Cortex of kidney (tissue), 1 donor: ENCODE measurements at places on chromosomes 7 and 10.

DNA sequence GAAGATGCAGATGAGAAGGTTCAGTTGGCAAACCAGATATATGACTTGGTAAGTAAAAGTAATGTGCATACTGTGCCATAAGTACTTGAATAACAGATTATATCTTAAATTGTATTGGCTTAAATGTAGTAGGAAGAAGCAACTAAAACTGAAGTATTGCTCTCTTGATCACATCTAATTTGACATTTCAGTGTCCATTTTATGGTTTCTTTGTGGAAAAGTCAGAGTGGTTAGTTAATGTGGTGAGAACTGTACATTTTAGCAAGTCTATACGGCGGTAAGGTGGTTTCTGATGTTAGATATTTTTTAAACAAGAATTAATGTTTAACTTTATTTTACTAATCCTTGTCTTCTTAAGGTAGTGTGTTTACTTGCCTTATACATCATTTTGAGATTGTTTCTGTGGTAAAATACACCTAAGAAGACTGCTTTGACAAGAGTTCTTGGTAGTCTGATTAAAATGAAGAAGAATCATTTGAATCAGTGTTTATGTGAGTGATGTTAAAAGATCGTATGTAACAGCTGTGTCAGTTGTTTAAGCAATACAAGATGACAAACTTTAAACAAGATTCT lies 5.1 kb downstream of the ING3 start:
- DNase-seq = no peak

GRCh38 chr7:73669858-73670385 lies 2.3 kb downstream of the VPS37D start:
- no peak for DNase-seq

DNA sequence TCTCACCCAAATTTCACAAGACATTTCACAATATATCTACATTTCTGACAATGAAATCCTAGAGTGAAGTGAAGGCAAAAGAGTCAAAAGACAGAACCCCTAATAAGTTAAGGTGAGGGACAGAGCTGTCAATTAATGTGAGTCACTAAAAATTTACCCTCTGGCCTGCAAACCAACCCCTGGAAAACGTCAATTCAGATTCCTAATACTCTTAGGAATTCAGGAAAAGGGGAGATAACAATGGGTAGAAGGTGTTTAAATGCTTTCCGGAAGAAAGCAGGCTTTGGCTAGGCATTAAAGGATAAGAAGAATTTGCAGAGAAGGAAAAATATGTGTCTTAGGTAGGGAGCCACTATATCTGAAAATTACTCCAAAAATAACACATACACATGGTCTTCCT lies 299.6 kb downstream of the INHBA start:
- no peak for DNase-seq

DNA sequence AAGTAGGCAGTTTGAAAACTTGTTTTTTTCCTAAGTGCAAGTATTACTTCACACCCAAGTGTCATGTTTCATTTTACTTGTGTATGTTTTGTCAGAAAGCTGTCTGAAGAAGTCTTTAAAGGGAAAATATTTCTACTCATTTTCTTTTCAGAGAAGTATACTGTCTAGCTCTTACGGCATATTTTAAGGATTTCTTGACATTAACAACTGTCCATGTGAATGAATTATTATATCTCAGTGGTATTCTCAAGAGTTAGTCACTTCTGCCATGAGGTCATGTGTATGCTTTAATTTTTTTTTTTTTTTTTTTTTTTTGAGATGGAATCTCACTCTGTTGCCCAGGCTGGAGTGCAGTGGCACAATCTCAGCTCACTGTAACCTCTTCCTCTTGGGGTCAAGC lies 229.5 kb downstream of the BICC1 start:
- no peak for DNase-seq

DNA sequence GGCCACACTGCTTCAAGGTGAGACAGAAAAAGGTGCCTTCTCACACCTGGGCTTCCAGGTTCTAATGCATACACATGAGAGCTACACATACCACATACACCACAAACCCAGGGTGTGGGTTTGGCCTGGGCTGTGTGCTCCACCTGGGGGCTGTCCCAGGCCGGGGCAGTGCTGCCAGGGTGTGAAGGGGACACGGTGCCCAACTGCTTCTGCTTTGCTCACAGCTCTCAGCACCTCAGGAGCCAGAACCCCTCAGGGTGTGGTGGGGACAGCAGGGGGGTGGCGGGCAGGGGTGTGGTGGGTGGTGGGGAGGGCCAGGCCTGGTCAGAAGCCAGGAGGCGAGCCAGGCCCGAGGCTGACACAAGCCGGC lies 51.1 kb downstream of the TMEM209 start:
- no peak for DNase-seq

- DNase-seq = no peak
Measured at GRCh38 chr7:23679898-23680413, at the start of gene FAM221A. TSS of gene FAM221A (plus strand) at chr7:23680199. CDS start at chr7:23680219, 20 bp downstream.

GRCh38 chr7:143389316-143390103 lies 8.4 kb downstream of the ZYX start:
- DNase-seq = no peak

DNA sequence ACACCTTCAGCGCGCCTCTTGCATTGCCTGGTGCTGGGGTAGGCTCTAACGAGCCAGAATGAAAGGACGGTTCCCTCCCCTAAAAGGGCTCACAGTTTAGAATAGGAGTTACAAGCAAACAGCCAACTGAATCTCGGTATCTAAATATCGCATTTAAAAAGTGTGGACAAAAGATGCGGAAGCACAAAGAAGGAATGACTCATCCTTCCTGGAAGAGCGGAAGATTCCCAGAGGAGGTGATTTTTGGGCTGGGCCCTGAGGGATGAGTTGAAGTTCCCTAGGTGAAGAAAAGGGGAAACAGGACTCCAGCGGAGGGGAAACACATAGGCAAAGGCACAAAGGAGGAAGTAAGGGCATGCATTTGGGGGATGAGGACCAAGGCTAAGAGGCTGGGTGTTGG lies 29.9 kb downstream of the SRRM3 start:
- DNase-seq = no peak

GRCh38 chr10:4174197-4174596 lies 389.2 kb upstream of the KLF6 start:
- DNase-seq = no peak

- DNase-seq = no peak
Measured at GRCh38 chr7:156041398-156041797, 229.1 kb upstream of the SHH start.

DNA sequence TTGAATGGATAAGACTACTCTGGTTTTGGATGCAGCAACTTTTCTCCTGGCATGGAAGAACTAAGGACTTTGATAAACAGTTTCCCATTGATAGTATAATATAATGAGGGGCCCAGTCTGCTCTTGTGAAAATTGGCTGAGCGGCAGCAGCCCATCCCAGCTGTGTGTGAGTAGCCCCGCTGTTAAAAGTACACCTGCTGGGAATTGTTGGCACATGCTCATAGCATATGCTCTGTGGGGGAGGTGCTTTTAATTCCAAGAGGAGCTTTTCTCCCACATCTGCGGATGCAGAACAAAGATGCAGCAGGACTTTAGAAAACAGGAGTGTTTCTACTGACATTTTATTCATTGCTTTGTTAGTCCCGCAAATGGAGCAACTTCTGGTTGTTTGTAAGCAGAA lies 19.0 kb downstream of the SRI start:
- no peak for DNase-seq

DNA sequence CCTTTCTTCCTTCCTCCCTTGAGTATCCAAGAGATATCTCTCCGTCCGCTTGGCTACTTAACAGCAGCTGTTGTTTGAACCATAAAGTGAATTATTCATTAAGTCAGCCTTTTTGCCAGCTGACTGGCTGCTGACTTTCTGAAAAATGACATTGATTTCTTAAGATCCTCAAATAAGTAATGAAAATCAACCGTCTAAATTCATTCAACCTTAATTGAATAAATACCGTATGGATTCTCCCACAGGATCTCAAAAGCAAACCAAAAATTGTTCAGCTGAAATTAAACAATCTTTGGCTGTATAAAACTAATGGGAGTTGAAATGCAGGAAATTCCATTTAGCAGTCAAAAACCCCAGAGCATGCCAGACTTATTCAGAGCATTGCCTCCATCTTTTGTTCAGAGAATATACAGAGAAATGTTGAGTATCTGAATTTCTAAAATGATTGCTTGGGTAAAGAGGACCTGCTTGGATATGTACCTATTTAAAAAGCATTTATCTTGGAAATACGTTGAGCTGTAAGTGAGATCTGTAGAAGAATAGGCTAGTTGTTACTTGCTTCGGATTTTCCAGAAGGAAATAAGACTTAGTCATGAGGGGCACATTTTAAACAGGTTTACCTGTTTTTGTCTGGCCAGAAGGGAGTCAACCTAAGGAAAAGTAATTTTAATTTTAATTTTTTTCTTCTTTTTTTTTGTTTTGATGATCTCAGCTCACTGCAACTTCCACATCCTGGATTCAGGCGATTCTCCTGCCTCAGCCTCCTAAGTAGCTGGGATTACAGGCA lies 136.2 kb downstream of the PLXDC2 start:
- DNase-seq = no peak

DNA sequence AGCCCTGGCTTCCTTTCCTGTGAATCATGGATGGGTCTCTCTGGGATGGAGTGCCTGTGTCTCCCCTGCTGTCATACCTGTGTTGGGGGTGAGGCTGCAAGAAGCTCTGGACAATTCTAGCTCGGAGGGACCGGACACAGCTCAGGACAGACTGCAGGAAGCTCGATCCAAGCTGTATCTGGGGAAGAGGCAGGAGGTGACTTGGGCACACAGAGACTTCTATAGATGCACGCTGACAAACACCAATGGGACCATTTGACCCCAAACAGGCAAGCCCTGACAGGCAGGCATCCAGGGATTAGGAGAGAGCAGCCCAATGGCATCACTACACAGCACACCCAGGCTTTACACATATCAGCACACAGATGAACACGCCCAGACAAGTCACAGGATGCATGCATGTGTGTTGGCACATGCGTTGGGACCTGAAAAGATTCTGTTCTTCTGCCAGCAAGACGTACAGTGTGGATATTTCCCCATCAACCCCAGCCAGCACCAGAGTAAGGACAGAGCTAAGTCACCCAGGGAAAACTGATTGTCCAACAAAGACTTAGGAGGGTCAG lies 4.5 kb downstream of the LLCFC1 start:
- DNase-seq = no peak

DNA sequence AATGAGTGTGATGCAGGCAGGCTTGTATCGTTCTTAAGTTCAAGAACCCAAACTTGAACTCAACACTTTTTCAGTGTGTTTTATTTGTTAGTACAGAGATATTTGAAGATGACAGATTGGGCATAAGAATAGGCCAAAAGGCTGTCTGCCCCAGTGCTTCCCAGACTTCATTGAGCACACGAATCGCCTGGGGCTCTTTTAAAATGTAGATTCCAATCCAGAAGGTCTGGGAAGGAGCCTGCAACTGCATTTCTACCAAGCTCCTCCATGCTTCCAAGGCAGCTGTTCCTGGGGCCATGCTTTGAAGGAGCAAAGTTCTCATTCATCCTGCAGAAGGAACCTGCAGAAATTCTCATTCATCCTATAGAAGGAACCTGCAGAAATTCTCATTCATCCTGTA lies 114.5 kb upstream of the INSYN2A start:
- no peak for DNase-seq

DNA sequence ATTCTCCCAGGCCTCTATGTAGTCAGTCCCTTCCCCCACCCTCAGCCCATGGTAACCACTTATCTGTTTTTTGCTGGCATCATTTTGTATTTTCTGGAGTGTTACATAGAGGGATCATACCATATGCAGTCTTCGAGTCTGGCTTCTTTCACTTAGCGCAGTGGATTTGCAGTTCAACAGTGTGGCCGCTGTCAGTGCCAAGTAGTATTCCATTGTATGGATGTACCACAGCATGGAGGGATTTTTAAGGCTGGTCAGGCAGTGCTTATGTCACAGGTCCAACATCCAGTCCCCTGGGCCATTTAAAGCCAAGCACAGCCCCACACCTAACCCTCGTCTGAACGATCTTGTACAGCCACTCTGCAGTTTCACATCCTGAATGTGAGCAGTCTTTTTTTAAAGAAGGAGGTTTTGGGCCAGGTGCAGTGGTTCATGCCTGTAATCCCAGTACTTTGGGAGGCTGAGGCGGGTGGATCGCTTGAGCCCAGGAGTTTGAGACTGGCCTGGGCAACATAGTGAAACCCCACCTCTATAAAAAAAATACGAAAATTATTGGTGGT lies 121.8 kb downstream of the CUX1 start:
- no peak for DNase-seq

DNA sequence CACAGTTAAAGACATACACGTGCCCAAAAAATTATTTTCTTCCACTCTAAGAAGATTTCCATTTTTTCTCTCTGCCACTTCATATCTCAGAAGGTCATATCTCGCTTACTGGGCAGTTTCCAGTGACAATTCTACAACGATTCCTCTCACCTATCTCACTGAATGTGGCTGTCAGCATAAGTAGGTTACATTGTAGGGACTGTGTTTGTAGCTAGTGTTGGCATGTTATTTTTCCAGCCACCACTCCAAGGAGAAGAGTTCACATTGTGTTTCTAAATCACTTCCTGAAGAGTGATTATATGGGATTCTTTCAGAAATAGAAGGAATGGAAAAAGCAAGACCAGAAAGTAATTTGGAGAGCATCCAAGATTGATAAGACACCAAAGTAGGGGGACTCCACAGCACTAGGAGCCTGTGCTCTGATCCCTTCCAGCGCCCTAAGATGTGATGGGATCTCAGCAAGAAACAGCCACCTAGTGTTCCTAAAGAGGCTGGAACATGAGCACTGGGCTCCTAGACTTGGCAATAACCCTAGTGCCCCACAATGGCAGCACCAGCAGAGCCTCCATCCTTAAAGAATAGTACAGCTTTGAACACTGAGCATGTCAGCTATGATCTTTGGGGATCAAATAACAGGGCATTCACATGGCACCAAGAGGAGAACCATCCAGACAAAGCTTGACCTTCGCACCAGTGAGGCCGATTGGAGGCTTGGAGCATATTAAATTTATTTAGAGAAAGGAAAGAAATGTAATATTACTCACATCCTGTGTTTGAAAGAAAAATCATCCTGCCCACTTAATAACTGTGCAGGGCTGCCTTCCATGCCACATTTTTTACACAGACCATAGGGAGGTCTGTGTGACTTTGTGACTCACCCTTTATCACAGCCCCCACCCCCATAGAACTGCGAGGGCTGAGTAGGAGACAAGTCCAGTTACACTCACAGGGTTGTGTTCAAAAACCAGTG lies 51.8 kb downstream of the CAV1 start:
- no peak for DNase-seq

DNA sequence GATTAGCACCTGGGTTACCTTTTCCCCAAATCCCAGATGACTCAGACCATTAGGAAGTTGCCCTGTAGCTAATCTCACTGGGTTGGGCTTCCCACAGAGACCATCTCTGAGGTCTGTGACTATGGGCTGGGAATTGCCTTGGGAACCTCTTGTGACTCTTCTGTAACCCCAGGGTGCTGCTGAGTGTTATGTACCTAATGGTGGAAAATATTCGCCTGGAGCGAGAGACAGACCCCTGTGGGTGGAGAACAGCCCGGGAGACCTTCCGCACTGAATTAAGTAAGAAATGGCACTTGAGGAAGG lies 20.0 kb downstream of the STRIP2 start:
- no peak for DNase-seq
